ENCODE measurements at places on chromosomes 1 and 21. TPM values are rescaled to one million over a fixed set of nuclear protein-coding genes. Genes with fewer than 3 reads are reported as not detected.

The PTPRC gene
- total RNA-seq, result 0.86 TPM

The ANKRD35 gene
- 0.65 TPM for total RNA-seq

The VAMP4 gene
- 11.3 TPM for total RNA-seq

The PDPN gene
- 0.25 TPM for total RNA-seq

The GNG12 gene
- 315 TPM for total RNA-seq

The TLCD4 gene
- not detected for total RNA-seq

The ZNF683 gene
- total RNA-seq, result not detected

The TMEM269 gene
- not detected for total RNA-seq

The PDZK1IP1 gene
- not detected for total RNA-seq

The LAMC2 gene
- total RNA-seq, result 2.4 TPM

The DNALI1 gene
- total RNA-seq, result 0.63 TPM

The LCE6A gene
- total RNA-seq, result not detected

The SYT14 gene
- total RNA-seq, result 1.4 TPM

The MYOG gene
- not detected for total RNA-seq

The HHAT gene
- 1.9 TPM for total RNA-seq
